Fibroblast of the aortic adventitia (primary cell): ENCODE measurements at places on chromosomes 5 and 9.
A peak's percentile ranks its signal among the peaks of the same experiment; 100 is the strongest.

GRCh38 chr5:149323621-149324205, 21.6 kb upstream of the GRPEL2 start:
- peak; percentile 62 for DNase-seq

DNA sequence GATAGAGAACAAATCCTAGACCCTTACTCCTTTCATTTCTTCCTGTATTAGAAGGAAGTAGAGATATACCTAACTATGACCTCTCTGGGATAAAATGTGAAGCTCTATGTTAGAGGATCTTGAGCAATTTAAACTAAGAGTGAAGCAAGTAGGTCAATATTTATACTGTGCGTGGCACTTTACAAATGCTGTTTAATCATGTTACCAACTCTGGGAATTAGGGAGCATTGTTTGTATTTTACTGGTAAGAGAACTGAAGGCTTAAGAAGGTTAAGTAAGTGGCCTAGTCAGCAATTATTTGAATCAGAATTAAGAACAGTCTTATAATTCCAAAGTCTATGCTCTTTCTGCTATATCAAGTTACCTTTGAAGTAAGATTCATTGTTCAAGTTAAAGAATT, 12.0 kb downstream of the TNC start:
- DNase-seq, result no peak

GRCh38 chr9:79201636-79202035, 370.1 kb upstream of the TLE4 start:
- no peak for DNase-seq

DNA sequence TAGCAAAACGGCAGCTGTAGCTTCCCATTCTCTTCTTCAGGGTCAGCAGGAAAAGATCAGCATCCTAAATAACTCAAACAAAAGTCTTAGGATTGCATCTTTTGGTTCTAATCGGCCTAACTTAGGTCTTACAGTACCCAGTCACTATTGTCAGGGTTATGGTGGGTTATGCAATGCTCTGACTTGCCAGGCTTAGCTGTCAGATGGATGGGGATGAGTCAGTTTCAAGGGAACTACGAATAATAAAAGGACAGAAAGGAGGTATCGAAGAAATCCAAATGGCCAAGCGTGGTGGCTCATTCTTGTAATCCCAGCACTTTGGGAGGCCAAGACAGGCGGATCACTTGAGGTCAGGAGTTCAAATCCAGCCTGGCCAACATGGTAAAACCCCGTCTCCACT, 46.5 kb downstream of the PPP1R2B start:
- DNase-seq, result no peak

DNA sequence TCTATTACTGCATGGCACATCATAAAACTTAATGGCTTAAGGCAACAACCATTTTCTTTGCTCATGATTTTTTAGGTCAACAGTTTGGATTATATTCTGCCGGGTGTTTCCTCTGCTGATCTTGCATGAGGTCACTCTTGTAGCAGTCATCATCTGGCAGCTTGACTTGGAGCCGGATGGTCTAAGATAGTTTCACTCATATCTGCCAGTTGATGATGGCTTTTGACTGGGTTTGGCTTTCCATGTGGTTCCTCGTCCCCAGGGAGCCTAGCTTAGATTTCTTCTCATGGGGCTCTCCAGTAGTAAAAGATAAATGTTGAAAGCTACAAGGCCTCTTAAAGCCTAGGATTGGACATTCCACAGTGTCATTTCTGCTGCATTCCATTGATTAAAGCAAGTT, 27.4 kb downstream of the LNPEP start:
- peak; percentile 80 for DNase-seq

DNA sequence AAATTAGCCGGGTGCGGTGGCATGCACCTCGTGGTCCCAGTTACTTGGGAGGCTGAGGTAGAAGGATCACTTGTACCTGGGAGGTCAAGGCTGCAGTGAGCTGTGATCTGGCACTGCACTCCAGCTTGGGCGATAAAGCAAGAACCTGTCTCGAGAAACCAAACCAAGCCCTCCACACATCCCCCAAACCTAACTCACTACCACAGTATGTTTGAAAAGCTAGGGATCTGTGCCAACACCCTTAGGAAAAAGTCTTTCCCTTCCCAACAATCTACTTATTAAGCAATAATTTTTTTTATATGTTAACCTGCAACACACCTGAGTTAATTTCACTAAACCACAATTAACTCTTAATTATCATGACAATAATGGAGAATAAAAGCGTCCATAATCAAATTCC, 2.2 kb downstream of the UBTD2 start:
- no peak for DNase-seq

- DNase-seq, result peak; percentile 94
Observed at GRCh38 chr5:169980418-169981053, at the start of gene INSYN2B. Gene INSYN2B (minus strand): TSS chr5:169980495. CDS start chr5:169883898, 96,597 bp downstream.

- DNase-seq, result no peak
Observed at GRCh38 chr9:77679661-77680368, 31.7 kb upstream of the GNA14 start.

DNA sequence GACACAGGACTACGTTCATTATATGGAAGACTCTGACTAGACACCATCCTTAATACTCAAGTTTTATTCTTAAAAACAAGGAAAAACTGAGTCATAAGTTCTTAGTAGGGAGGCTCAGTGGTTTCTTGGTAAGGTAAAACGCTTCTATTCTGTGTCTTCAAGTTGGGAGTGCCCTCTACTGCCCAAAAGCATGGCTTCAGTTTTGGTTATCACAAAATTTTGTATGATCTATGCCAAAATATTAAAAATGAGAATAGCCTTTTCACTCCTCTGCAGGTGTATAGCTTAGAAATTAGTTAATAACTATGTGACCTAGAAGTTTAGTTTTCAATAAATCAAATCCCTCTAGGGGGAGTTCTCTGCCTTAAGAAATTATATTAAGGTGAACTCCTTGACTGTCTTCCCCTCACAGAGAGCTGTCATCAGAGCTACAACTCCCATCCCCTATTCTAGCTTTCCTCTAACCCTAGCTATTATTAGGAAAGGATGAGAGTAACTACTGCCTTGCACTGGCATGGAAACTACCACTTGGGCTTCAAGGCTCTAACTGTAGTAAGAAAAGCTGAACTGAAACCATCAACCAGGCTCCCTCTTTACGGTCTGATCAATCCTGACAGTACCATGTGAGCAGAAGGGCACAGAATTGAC, 189.7 kb downstream of the GNAQ start:
- DNase-seq, result no peak

- peak; percentile 64 for DNase-seq
Observed at GRCh38 chr5:171750311-171750788, 35.3 kb upstream of the SMIM23 start.

DNA sequence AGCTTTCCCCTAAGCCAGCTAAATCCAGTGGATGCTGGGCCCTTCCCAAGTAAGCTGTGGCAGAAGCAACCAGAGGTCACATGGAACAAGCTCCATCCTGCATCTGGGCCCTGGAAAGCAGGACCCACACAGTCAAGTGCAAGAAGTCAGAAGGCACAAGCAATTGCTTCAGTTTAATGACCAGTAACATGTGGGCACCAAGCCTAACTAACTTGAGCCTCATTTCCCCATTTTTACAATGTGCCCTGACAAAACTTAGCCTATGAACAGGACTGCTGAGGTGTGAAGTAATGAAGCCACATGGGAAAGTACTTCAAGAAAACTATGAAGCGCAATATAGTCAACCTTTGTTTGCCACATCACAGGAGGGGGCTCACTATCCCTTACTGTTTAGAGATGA, 90.5 kb downstream of the TLE1 start:
- no peak for DNase-seq

DNA sequence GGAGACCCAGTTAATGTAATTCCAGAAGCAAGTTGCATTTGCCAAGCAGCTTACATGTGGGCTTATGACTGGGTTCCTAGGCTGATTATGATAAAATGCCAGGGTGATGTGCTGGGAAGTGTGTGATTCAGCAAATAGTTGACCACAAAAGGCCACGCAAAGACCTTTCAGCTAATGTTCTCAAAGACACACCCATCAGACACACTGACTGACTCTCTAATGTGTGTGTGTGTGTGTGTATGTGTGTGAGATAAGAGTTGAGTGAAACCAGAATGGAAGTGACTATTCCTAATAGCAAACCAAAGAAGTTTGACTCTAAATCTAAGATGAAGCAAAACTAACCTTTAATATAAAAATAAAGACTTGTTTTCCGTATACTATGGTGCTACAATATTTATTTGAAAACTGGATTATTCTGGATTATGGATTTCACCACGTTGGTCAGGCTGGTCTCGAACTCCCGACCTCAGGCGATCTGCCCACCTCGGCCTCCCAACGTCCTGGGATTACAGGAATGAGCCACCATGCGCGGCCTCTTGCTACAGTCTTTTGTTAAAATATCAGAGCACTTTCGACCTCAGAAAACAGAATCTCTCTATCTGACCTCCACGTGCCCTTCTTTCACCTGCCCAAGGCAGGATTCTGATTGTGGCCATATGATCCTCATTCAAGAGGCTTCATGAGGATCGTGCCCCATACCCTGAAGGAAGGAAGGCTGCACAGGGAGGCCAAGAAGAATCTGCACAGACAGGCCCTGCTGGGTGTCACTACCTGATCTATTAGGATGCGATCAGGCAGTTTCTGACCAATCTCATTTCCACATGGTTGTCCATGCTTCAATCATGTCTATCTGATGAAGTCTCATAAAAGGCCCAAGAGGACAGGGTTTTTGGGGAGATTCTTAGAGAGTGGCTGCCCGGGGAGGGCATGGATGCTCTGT, 75.6 kb downstream of the USP20 start:
- peak; percentile 100 for DNase-seq

DNA sequence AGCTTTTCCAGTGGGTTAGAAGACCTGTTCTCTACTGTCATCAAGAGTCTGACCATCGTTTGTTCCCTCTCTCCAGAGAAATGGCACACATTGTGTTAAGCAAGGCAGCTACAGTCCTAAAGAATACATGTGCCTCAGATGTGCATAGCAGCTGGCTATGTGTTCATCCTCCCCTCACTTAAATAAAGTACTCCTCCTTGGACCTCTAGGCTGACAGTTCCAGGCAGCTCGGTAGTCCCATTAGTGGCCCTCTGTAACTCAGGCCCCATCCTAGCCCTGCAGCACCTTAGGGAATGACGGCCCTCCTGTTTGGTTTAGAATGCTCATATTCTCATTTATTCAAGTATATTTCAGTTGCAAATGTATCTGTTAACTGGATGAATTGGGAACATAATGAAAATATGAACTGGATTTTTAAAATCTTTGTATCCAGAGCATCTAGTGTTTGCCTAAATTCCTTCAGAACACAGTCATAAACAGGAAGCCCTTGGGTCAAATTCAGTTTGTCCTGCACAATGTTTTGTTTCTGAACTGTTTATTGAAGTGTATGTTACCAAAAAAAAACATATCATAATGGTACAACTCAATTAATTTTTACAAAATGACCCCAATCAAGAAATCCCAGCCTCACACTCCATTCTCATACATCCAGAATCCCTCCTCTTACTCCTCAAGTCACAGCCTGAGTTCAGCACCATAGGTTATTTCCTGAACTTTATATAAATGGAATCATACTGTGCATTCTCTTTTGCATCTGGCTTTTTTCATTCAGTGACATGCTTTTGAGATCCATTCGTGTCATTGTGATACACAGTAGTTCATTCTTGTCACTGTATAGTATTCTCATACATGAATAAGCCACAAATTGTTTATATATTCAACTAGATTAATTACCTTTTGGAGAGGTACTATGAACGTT, 1.6 kb upstream of the ASPN start:
- DNase-seq, result peak; percentile 46

DNA sequence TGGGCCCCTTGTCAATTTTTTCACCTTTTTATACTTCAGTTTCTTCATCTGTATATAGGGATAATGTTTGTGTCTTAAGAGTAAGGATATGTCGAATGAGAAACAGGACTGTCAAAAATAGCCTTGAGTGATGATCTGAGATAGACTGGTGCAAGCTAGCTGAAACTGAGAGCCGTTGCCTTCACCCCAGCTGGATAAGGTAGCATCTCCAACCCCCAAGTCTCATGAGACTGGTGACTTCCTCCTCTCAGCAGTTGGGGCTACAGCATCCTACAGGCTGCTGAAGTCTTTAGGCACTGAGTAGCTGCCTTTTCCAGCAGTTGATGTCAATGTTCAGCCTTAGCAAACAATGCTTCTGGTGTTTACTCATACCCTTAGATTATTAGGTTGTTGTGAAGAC, 330.2 kb downstream of the OSTF1 start:
- DNase-seq, result no peak

DNA sequence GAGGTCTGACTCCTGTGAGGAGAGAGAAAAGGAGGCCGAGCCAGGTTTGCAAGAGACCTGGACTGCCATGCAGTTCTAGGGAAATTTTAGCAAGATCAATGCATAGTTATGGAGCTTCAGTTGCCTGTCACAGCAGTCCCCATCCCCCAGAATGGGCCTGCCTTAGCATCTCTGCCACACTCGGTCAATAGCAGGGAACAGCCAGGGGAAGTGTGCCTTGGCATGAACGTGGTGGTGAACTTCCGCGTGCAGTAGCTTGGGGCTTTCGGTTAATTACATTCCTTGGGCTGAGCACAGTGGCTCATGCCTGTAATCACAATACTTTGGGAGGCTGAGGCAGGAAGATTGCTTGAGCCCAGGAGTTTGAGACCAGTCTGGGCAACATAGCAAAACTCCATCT, 157.8 kb downstream of the TLE1 start:
- no peak for DNase-seq

GRCh38 chr9:121725008-121725775, 73.8 kb downstream of the DAB2IP start:
- DNase-seq, result peak; percentile 99

GRCh38 chr5:153256-153655, 38.0 kb upstream of the LRRC14B start:
- DNase-seq, result no peak

DNA sequence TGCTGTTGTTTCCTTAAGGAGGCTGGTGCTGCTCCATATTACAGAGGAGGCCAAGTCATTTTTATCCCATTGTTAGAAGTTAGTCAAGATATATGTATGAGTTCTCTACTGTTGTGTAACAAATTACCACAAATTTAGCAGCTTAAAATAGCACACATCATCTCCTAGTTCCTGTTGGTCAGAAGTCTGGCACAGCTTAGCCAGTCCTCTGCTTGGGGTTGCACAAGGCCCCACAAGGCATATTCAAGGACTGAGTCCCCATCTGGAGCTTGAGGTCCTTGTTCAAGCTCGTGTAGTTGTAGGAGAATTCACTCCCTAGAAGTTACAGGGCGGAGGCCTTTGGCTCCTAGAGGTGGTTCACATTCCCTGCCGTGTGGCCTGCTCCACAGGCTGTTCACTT, 14.7 kb downstream of the MTAP start:
- peak; percentile 96 for DNase-seq

- DNase-seq, result peak; percentile 90
Observed at GRCh38 chr5:73818357-73818756, 192.4 kb downstream of the ARHGEF28 start.

- DNase-seq, result no peak
Observed at GRCh38 chr5:162837155-162837554, 600.2 kb upstream of the CCNG1 start.
